ENCODE measurements at places on chromosomes 5 and 9. TPM values are rescaled to one million over a fixed set of nuclear protein-coding genes. Genes with fewer than 3 reads are reported as not detected.

- H3K4me1 ChIP-seq = no peaks in the 10 kb centered on the region
- no peak overlapping the region for H3K27ac ChIP-seq
- H3K27me3 ChIP-seq = no peaks in the 10 kb centered on the region
- no peak for DNase-seq
Measured at GRCh38 chr9:31808766-31809165, 575.7 kb upstream of the ACO1 start.

Gene TMC1
- 0.25 TPM for total RNA-seq

GRCh38 chr5:114782869-114783268 lies 386.8 kb downstream of the TRIM36 start:
- no peaks in the 10 kb centered on the region for H3K27me3 ChIP-seq
- H3K4me3 ChIP-seq = no peak overlapping the region
- no peaks in the 10 kb centered on the region for H3K4me1 ChIP-seq
- H3K27ac ChIP-seq = no peak overlapping the region
- no peaks in the 10 kb centered on the region for H3K36me3 ChIP-seq
- no peak for DNase-seq

GRCh38 chr9:99867968-99868367 lies 38.5 kb upstream of the STX17 start:
- H3K4me3 ChIP-seq = no peak overlapping the region
- H3K27me3 ChIP-seq = no peaks in the 10 kb centered on the region
- no peak for DNase-seq
- no peak overlapping the region for H3K27ac ChIP-seq
- H3K36me3 ChIP-seq = no peaks in the 10 kb centered on the region

- H3K27me3 ChIP-seq = no peaks in the 10 kb centered on the region
- DNase-seq = peak; percentile 31
- no peak overlapping the region for H3K4me3 ChIP-seq
- H3K36me3 ChIP-seq = no peaks in the 10 kb centered on the region
- H3K27ac ChIP-seq = peak overlapping the region; percentile 43
- H3K4me1 ChIP-seq = peaks cover 5% of the 10 kb centered on the region
Measured at GRCh38 chr5:172505403-172505759, 51.1 kb upstream of the SH3PXD2B start.

Gene OSMR
- 118 TPM for total RNA-seq
